Stimulated activated CD4-positive, alpha-beta T cell treated with anti-CD3 and anti-CD28 coated beads, Interleukin-15, amount 100 ng/mL, for 1 hour (primary cell): ENCODE measurements at places on chromosomes 4 and X.

GRCh38 chrX:4550018-4550417, 836.6 kb upstream of the PRKX start:
- DNase-seq: no peak

- DNase-seq: no peak
These were observed at the start of gene FRMPD3 for GRCh38 chrX:107448998-107449835. Gene FRMPD3, plus strand, starts transcription at chrX:107449652. Its CDS starts 76,937 bp downstream, at chrX:107526589.

DNA sequence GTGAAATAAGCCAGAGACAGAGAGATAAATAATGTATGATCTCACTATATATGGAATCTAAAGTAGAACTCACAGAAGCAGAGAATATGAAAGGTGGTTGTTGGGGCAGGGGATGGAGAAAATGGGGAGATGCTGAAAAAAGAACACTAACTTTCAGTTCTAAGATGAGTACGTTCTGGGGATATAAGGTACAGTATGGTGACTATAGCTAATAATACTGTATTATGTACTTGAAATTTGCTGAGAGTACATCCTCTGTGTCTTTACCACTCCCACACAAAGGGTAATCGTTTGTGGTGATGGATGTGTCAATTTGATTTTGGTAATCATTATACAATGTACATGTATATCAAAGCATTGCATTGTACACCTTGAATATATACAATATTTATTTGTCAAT, 6.6 kb downstream of the FBXL5 start:
- DNase-seq: no peak

DNA sequence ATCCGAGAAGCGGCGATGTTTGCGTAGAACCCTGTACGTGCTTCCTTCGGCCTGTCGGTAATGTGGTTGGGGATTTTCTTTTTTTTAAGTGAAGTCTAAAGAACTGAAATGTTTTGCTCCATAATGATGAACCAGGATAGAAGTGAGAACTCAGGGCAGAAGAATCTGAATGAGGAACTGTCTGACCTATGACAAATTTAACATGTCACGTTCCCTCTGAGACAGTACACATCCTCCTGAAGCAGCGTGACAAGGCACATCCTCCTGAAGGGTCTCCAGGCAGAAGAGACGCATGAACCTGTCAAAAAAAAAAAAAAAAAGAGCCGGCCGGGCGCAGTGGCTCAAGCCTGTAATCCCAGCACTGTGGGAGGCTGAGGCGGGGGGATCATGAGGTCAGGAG, 6.2 kb downstream of the CSF2RA start:
- DNase-seq: no peak

DNA sequence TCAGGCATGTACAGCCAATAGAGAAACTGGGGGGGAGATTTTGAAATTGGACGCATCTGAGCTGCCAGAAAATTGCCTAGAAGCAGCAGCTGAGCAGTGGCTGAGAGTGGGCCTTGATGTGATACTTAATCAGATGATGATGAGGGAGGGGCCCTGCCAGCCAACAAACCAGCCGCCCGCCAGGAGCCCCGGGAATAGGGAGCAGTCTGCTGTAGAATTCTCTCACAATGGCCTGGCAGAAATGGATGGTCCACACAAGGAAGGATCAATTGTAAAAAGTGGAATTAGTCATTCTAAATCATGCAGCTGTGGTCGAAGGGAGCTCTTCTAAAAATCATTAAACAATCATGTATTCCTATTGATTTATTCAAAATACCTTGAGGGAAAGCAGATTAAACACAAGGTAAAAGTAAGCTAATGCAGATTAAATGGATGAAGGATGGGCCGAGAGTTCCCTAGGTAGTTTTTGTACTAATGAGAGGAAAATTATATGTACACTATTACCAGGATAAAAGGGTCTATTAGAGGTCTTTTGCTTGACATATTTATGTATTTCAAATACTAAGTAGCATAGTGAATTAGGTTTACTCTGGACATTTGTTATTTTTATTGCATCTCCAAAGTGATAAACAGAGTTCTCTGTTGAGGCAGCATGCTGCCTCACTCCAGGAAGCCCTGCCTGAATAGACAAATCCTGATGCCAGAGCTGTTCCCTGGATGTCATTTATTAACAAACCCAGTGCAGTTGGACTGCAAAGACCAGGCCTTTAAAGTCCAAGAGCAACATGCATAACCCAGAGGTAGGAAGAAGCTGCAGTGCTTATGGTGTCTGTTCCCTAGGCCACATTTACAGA, 91.3 kb downstream of the NKX6-1 start:
- no peak for DNase-seq

DNA sequence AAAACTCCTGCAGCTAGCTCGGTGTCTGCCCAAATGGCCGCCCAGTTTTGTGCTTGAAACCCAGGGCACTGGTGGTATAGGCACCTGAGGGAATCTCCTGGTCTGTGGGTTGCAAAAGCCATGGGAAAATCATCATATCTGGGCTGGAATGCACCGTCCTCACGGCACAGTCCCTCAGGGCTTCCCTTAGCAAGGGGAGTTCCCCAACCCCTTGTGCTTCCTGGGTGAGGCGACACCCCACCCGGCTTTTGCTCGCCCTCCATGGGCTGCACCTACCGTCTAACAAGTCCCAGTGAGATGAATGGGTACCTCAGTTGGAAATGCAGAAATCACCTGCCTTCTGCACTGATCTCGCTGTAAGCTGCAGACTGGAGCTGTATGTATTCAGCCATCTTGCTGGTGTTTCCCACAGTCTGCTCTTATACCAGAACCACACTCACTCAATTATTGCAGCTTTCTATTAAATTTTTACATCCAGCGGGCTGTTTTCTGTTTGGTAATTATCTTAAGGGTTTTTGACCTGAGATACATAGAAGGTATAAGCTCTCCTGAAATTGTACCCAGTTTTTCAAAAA, 36.7 kb upstream of the NPNT start:
- DNase-seq: no peak

DNA sequence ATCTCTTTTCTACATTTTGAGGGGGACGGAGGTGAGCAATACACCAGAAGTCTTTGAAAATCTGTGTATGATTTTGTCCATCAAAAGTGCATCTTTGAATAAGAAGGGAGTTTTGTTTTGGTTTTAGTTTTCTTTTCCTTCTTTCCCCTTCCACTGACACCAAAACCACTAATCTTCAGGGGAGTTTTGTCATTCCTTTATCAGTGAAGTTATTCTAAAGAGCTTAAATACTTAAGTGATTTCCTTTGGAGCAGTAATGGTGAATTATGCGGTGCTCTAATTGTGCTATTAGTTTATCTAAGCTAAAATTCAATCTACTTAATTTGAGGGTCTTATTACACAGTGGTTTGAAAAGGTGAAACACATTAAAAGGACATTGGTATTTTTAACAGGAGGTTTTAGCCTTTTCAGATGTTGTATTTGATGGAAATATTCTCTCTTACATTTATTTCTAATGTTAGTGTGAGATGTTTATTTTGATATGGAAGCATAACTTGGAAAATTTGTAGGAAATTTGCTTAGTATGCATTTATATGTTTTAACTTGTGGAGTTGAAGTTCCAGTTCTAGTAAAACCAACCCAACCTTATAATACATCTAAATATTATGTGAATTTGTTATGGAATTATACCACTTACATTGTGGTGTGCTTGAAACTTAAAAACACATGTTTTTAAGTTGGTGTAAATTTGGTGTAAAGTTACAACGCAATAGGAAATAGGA, 124.9 kb downstream of the PCDH7 start:
- no peak for DNase-seq

- no peak for DNase-seq
These were observed 580.2 kb downstream of the MID1IP1 start for GRCh38 chrX:39381422-39381821.

GRCh38 chr4:7830747-7831146, 108.9 kb downstream of the AFAP1 start:
- no peak for DNase-seq

DNA sequence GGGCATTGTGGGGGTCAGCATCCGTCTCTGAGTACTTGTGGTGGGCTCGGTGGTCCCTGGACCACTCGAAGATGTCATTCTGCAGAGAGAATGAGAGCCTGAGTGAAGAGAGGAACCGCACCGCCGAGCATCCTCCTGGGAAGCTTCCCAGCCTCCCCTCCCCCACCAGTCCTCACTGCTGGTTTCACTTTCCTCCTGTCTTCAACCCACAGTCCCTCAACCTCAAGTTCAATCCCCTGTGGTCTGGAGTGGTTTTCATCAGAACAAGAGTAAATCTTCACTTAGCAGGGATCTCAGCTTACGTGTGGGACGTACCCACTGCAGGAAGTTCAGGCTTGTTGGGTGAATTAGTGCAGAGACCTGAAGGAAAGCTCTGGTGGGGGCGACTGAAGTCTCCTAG, 117.8 kb downstream of the SCD5 start:
- no peak for DNase-seq

GRCh38 chr4:139099366-139099982, 77.5 kb downstream of the ELF2 start:
- peak; percentile 56 for DNase-seq

DNA sequence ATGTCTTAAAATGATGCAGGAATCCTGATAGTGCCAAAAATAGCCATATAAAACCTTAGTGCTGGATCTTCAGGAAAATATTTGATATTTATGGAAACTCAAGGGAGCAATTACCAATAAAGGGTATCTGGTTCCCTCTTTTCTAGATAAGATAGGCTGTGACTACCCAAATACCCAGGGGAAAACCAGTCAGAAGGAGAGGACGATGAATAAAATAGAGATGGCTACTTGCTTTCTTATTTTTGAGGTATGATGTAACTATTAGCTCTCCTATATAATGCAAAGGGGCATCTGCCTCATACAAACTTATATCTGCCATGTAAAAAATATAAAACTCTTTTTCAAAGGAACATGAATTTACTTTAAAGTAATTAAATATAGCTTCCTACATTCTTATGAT, 23.4 kb upstream of the COX18 start:
- no peak for DNase-seq

- DNase-seq: no peak
These were observed 83.8 kb upstream of the CLCN4 start for GRCh38 chrX:10072786-10073568.

GRCh38 chr4:153146961-153147360, 57.3 kb upstream of the TRIM2 start:
- DNase-seq: no peak

DNA sequence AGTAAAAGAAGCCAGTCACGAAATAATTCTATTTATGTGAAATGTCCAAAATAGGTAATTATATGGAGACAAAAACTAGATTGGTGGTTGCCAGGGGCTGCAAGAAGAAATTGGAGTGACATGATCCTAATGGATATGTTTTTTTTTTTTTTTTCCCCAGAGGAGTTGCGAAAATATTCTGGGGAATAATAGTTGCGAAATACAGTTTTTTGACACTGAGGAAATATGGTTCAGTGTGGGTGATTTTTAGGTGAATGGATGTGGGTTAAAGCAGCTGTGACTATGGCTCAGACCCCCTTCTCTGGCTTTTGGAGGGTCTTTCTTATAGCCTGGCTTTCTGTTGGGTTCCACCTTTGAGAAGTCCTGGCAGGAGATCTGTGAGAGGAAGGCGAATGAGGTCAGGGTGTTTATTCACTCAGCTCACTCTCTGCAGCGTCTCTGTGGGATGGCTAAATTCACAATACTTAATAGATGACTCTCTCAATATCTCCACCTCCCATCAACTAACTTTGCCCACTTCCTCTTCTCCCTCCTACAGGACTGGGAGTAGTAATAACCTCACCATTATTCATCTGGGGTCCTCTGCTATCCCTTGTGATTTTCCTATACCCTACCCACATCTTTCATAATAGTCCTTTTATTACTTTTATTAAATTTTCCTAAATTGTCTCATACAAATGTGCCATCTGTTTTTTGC, 15.3 kb upstream of the RAB9B start:
- DNase-seq: no peak

- DNase-seq: no peak
These were observed 116.0 kb downstream of the PTTG2 start for GRCh38 chr4:38076153-38076669.

DNA sequence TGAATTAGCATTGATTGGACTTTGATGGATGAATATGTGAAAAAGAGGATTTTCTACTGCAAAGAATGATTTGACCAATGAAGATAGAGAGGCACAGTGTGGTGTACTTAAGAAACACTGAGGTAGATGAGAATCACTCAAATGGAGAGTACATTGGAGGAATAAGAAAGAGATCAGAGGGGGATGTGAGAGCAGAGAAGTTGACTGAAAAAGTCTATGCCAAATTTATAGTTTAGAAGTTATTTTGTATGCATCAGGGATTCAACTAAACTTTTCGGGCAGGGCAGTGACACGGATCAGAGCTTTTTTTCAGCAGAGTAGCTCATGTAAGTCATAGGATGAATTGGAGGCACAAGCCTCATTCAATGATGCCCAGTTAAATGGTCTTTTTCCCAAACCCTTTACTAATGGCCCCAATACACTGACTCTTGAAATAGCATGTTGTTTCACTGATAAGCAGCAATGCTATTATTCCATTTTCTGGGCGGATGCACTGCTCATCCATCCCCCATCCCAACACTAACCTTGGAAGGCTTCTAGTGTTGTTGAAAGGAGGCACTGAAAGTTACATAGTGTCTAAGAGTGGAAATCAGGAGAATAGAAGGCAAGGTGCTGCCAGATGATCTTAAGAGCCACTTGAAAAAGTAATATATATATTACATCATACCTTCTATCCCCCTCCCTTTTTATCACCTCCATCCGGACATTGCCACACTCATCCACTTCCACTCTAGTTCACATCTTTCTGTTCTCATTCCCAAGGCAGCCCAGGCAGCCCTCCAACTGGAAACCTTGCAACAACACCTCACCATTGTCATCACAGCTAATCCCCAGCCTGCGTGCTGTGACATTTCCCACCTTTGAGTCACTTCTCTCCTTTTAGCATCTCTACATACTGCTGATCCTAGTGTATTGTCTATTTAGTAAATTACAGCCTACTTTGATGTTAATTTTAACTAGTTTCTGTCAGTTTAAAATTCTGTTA, 46.1 kb downstream of the ARHGAP24 start:
- DNase-seq: no peak

DNA sequence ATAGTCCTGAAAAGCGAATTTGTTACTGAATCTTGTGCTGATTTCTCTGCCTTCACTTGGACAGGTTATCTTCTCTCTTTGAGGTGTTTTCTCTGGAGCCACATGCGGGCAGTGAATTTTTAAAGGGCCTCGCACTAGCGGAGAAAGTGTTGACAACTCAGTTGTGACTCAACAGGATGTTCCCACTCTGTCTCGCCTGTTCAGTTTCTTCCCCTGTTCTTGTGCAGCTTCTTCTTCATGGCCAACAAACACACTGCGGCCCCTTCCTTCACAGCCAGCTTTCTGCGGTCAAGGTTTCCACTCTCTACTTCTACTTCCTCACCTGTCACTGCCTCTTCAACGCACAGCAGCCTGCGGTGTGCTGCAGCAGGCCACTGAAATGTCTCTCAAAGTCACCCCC, 1.1 kb upstream of the SHROOM4 start:
- DNase-seq: no peak

- DNase-seq: no peak
These were observed 6.2 kb downstream of the GK start for GRCh38 chrX:30659421-30659820.

- no peak for DNase-seq
These were observed 46.0 kb downstream of the GEMIN8 start for GRCh38 chrX:13983734-13984133.

GRCh38 chr4:951186-951585, 18.9 kb downstream of the TMEM175 start:
- no peak for DNase-seq
